ENCODE measurements at places on chromosomes 3 and 15.

- no peak for DNase-seq
Measured at GRCh38 chr3:114816052-114816451, 331.0 kb downstream of the ZBTB20 start.

DNA sequence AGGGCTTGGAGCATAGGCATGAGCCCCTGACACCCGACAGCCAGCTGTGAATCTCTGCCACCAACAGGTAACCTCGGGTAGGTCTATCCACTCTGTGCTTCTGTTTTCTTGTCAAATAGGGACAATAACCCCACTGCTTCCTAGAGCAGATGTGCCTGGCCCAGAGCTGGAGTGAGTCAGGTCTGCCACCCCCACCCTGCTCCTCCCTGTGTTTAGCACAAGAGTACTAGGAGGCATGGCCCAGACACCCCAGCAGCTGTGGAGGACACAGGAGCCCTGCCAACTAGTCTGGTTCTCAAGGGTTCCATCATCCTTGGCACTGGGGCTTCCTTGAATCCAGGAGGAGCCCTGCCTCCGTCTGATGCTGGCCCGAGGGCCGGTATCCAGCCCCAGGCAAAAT lies 33.7 kb upstream of the TMEM115 start:
- DNase-seq: no peak

DNA sequence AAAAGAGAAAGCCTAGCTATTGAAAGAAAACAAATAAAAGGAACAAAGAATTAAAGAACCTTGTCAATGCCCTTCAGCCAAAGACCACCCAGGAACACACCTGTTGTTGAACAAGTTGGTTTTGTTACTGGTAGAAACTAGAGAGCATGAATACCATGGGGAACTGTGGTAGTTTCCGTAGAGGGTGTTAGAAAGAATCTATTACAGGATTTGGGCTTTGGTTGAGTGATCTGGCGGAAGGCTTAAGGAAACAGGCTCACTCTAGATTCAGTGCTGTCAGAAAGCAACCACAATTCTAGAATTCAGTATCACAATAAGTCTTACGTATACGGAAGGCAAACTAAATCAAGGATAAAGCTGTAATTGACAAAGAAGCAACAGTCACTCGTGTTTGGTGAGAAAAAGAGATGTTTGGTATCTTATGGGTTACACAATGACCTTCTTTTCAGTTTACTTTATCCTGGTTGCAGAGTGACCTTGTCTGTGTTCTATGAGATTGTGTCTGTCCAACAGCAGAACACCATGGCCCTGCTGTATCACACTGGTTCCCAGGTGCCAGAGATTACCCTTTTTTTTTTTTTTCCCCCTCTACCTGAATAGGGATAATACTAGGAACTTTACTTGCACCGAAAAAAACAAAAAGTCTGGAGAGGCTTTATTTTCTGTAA lies 265.9 kb downstream of the SHQ1 start:
- no peak for DNase-seq

GRCh38 chr3:115860766-115861165 lies 237.5 kb downstream of the GAP43 start:
- DNase-seq: no peak

GRCh38 chr15:98120561-98120960 lies 160.1 kb downstream of the ARRDC4 start:
- DNase-seq: no peak

GRCh38 chr3:41688595-41689380 lies 273.1 kb downstream of the ULK4 start:
- no peak for DNase-seq

- no peak for DNase-seq
Measured at GRCh38 chr3:84820906-84821305, 137.9 kb upstream of the CADM2 start.

DNA sequence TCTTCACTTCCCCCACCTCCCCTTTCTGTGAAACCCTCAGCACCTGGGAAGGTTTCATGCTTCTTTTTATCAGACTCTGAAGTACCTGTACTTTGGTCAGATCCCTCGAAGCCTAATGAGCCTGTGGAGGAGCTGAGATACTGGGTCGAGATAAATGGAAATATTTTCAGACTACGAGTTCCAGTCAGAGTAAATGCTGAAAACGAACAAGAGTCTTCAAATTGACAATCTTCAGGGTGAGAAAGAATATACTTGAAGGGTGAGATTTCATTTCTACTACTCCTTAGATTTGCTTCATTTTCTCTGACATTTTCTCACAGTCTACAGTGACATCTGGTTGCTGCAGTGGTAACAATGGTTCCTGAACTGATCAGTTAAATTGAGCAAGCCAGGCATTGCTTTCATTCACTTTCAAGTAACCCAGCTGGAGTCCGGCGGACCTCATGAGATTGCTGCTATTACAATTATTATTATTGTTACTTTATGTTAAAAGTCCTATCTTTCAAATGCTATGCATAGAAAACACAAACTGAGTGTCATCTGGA lies 337.2 kb downstream of the VGLL3 start:
- no peak for DNase-seq
